ENCODE measurements at places on chromosomes 2 and 18. TPM values are rescaled to one million over a fixed set of nuclear protein-coding genes. Genes with fewer than 3 reads are reported as not detected.

Gene TXNL1
- 85.8 TPM for total RNA-seq

Gene CACNB4
- 4.1 TPM for total RNA-seq

Gene PAX8
- not detected for total RNA-seq

Gene MBP
- 19.2 TPM for total RNA-seq

Gene PLGLB2
- not detected for total RNA-seq

Gene COX5B
- total RNA-seq, result 247 TPM

Gene RAB10
- 136 TPM for total RNA-seq

Gene LAMA3
- 5.0 TPM for total RNA-seq

Gene SH3BP4
- 39.4 TPM for total RNA-seq

Gene ASB1
- total RNA-seq, result 32.7 TPM

Gene ACMSD
- total RNA-seq, result not detected
